ENCODE measurements at places on chromosomes 6 and 20.

GRCh38 chr20:50992733-50993457 lies 30.0 kb downstream of the KCNG1 start:
- peak; percentile 47 for DNase-seq

DNA sequence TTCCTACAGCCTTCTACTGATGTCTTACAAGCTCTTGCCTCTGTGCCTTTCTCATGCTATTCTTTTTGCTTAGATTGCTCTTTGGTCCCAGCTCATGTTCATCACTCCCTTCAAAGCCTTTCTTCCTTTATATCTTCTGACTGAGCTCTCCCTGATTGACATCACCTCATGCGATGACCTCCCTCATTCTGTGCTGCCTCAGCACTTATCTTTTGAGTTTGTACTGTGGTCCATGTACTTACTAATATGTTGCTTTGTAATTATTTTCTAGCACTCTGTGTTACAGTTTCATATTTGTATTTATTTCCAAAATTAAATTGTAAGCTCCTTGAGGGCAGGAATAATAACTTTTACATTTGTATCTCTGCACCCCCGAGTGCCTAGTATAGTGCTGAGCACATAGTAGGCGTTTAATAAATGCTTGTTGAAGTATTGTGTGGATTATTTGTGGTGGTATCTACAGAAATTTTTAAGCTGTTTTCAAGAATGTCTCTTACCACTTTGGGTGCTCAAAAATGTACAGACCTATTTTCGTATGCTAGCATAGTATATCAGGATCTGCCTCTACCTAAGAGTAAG lies 17.4 kb downstream of the ZKSCAN8 start:
- no peak for DNase-seq

DNA sequence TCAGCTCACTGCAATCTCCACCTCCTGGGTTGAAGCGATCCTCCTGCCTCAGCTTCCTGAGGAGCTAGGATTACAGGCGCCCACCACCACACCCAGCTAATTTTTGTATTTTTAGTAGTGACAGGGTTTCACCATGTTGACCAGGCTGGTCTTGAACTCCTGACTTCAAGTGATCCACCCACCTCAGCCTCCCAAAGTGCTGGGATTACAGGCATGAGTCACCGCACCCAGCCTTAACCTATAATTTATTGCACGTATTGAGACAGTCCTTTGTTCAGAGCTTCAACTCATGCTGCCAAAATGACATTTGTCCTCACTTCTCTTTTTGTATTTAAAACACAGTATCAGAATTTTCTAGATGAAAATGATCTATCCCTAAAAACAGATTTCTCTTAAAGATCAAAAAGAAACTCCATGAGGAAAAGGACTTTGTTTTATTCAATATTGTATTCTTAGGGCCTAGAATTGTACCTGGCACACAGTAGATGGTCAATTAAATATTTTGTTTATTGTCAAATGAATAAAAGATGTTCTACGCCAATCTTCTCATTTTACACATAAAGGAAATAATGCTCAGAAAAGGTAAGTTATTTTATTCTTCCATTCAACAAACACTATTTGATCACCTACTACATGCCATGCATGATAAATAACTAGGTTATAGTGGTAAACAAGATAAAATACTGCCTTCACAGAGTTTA lies 10.8 kb downstream of the SERAC1 start:
- DNase-seq, result no peak

GRCh38 chr20:38065764-38066375 lies 32.3 kb downstream of the RPRD1B start:
- no peak for DNase-seq

DNA sequence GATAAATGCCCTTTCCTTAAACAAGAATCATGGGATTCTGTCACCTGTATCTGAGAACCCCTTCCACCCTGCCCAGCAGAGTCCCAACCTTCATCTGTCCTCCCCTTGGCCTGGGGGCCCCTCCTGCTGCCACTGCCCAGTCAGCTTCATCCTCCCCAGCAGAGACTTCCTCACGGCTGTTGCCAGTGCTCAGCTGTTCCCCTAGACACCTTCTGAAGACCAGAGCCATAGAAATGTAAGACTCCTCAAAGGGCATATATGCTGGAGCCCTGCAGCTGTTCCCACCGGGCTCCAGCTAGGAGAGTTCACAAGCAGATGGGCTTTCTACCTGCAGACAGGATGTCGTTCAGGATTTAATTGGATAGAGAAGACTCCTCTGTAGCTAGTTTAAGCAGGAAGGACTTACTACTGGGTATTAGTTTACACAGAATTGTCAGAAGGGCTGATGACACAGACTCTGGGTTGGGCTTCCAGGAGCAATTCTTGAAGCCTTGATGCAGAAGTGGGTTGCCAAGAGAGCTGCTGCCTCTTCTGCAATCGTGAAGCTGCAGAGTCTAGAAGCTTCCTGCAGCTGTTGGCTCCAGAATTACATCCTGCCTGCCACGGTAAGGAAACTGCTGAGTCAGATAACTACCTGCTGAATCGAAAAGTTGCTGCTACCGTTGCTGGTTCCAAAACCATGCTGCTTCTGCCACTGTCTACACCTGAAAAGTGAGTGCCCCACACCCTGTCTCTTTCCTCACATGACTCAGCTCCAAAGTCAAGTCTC lies 57.1 kb upstream of the MLN start:
- no peak for DNase-seq

- DNase-seq, result no peak
Observed at GRCh38 chr6:168200571-168201134, 118.9 kb downstream of the DACT2 start.

DNA sequence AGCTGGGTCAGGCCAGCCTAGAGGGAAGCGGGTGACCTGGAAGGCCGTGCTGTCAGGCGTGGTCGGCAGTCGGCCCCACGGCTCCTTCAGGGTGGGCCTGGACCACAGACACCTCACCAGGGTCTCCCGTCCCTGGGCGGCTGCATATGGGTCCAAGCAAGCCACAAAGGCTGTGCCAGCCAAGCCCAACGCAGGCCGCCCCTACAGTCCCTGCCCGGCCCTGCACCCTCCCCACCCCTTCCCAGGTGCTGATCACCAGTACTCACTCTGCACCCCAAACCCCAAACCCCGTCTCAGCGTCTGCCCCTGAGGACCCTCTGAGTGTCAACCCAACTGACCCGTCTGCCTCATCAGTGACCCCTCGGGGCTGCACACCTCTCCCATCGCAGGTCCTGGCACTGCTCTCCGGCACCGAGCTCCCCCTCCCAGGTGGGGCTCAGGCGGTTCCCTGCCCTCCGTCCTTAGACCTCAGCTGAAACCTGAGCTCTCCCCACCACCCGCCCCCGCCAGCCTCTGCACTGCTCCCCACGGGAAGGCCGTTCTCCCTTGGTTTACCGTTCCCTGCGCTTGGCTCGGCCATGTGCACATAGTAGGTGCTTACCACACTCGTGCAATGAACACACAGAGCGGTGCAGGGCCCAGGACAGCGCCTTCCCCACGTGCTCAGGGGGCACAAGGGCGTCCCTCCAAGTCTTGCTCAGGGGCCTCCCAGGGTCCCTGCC lies 1.5 kb upstream of the PPDPF start:
- DNase-seq, result no peak

DNA sequence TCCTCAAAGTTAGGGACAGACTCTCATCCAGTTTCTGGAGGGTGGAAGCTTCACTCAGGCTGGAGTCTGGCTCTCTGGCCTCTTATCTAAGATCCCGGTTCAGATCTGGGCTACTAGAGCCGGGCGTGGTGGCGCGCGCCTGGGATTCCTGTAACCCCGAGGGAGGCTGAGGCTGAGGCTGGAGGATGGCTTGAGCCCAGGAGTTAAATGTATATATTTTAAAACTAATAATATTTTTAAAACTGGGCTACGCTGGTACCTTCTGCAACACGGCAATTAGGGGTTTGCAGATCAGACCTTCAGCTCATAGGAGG lies 710 bp upstream of the ZNF343 start:
- no peak for DNase-seq

GRCh38 chr6:67451874-67452273 lies 1183.2 kb upstream of the ADGRB3 start:
- no peak for DNase-seq

- DNase-seq, result no peak
Observed at GRCh38 chr6:166460473-166461437, 78.0 kb upstream of the MPC1 start.

DNA sequence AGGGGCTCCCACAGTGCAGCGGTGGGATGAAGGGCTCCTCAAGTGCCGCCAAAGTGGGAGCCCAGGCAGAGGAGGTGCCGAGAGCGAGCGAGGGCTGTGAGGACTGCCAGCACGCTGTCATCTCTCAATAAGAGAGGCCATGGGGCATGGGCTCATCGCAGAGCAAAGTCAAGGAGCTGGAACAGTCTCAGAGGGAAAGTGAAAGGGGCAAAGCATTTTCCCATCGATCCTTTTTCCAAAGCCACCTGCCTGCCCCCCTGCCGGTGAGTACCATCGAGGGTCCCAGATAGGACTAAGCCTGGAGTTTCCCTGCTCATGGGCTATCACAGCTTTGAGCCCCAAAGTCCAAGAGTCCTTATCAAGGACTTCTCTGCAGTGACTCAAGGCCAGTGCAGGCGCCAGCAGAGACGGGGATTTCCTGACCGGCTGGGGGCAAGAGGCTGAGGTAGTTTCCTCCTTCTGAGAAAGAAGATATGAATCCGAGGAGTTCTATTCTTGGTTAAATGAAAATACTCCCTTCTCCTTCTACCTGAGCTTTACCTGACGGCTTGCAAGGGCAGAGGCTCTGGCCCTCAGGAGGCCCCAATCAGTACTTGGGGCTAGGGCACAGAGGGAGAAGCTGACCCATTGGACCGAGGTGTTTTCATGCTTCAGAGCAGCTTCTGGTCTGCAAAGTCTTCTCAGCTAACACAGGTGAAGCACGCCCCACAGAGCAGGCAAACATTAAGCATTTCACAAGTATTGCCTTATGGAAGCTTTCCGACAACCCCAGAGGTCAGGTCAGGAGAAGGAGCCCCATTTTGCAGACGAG lies 22.6 kb downstream of the ETV7 start:
- no peak for DNase-seq

DNA sequence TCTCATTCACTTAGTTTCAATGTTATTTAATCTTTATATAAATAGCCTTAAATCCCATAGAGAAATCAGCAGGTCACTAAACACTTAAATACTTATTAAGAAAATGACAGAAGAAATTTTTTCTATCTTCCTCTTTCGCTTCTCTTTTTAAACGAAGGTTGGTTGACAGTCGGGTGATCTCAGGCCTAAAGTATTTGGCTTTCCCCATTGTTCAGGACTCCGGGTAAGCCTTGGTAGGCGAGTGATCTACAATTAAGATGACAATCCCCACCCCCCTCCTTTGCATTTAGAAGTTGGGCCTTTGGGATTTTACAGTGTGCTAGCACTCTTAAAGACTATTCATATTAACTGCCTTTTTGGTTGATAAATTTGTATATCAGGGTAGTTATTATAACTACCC lies 19.7 kb upstream of the UTRN start:
- DNase-seq, result no peak

DNA sequence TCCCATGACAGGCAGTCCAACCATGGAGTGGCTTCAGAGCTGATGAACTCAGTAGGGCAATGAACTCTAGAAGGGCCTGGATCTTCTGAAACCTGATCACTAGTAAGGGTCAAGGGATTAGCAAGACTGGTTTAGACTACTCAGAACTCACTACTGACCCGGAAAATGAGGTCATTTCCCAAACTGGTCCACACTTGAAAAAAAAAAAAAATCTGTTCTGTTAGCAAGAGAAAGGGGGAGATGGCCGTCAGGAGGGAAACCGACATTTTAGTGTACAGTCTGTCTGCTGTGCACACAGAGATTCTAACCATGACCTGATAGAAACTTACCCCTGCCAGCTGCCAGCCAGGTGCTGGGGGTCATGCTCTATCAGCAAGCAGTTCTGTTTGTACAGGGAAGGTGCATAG lies 262.4 kb upstream of the AGPAT4 start:
- DNase-seq, result no peak

- no peak for DNase-seq
Observed at GRCh38 chr6:84432619-84433018, 205.2 kb upstream of the CEP162 start.

- DNase-seq, result no peak
Observed at GRCh38 chr6:166623318-166623717, 3.7 kb downstream of the RPS6KA2 start.

GRCh38 chr6:130513770-130514169 lies 148.0 kb downstream of the TMEM200A start:
- DNase-seq, result peak; percentile 91

DNA sequence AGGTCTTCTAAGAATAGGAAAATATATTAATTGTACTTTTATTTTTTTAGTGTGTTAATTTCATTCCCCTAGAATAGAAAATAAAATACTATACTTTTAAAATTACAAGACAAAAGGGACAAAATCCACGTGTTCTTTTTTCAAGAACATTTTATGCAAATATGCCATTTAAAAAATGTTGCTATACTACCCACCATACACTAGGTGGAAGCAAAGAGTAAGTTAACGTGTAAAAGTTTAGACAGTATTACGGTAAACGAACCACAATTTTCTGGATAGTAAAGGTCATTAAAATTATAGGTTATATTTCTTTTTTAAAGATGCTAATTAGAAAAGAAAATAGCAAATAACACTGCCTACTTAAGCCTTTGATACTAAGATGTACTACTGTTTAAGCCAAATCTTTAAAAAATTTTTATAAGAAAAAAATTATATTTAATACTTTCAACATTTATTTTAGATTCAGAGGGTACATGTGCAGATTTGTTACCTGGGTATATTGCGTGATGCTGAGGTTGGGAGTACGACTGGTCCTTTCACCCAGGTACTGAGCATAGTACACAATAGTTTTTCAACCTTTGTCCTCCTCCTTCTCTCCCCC lies 287.6 kb downstream of the PHF3 start:
- peak; percentile 19 for DNase-seq

DNA sequence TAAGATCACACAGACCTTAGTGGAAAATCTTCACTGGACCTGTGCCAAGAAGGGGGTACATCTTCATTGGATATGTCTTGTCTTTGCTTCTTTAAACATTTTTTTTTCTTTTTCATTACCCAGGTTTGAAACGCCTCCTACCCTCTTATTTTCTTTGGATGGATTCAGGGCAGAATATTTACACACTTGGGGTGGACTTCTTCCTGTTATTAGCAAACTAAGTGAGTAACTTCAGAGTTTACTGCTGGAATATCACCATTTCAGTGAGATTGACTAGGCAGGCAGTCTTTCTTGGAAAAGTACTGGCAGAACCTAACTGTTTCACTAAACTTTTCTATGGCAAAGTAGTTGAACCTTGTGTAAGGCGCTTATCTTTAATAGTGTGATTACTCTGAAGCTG lies 47.0 kb downstream of the ENPP1 start:
- no peak for DNase-seq

GRCh38 chr6:139486476-139486799 lies 112.0 kb upstream of the CITED2 start:
- DNase-seq, result no peak

DNA sequence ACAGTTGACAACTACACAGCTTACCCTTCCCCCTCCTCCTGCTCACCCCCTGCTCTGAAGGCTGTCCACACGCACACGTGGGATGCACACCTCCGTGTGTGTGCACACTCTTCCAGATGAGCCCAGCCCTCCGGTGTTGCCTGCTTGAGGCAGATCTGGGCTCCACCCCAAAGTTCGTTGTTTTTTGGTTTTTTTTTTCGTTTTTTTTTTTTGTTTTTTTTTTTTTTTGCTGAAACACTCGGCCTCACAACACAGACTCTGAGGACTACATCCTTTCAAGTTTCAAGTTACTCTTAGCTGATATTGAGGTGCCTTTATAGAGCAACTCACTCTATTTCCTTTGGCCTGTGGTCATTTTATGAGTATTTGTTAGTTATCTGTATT lies 88.2 kb downstream of the RREB1 start:
- DNase-seq, result no peak

Measured in KG1 (cell line).